ENCODE measurements at places on chromosomes 3 and 15.
A peak's percentile ranks its signal among the peaks of the same experiment; 100 is the strongest.

DNA sequence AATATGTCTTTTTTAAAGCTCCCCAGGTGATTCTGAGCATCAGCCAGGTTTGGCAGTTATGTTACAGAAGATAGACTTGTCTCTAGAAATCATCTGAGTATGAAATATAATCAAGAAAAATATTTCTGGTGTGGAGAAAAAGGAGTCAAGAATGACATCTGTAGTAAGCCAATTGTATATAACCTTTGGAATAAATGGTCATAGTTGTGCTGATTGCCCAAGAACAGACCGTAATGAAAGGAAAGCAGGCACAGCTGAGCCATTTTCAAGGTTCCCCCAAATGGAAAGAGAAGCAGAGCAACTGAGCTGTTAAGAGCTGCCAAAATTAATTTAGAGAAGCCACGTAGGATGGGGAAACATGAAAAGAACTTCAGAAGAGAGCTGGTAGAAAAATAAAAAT, 26.6 kb downstream of the GOLM2 start:
- no peak for ATAC-seq
- no peaks in the 10 kb centered on the region for H3K27me3 ChIP-seq
- H3K36me3 ChIP-seq = no peaks in the 10 kb centered on the region
- no peak overlapping the region for H3K4me3 ChIP-seq
- H3K27ac ChIP-seq = no peak overlapping the region

GRCh38 chr3:188749010-188749617, 422.7 kb upstream of the TPRG1 start:
- H3K27me3 ChIP-seq = no peaks in the 10 kb centered on the region
- peaks cover 37% of the 10 kb centered on the region for H3K4me1 ChIP-seq
- H3K4me3 ChIP-seq = no peak overlapping the region
- no peak for ATAC-seq

DNA sequence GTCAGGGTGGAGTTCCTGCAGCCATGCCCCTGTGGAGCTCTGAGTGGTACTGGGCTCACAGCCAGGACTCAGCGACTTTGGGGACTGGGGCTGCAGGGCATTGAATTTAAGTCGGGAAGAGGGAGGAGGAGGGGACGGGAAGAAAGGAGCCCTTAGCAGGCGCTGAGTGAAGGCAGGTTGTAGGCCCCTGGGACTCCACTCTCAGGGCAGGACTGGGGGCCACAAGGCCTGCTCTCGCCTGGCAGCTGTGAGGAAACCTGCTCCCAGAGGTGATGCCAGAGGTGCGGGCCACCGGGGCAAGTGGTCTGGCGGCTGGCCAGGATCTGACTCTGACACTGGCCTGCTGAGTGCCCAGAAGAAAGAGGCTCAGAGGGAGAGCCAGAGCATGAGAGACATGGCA, 73.5 kb downstream of the EPHB3 start:
- no peak overlapping the region for H3K4me3 ChIP-seq
- no peaks in the 10 kb centered on the region for H3K36me3 ChIP-seq
- no peak for ATAC-seq
- peaks cover 25% of the 10 kb centered on the region for H3K27me3 ChIP-seq

DNA sequence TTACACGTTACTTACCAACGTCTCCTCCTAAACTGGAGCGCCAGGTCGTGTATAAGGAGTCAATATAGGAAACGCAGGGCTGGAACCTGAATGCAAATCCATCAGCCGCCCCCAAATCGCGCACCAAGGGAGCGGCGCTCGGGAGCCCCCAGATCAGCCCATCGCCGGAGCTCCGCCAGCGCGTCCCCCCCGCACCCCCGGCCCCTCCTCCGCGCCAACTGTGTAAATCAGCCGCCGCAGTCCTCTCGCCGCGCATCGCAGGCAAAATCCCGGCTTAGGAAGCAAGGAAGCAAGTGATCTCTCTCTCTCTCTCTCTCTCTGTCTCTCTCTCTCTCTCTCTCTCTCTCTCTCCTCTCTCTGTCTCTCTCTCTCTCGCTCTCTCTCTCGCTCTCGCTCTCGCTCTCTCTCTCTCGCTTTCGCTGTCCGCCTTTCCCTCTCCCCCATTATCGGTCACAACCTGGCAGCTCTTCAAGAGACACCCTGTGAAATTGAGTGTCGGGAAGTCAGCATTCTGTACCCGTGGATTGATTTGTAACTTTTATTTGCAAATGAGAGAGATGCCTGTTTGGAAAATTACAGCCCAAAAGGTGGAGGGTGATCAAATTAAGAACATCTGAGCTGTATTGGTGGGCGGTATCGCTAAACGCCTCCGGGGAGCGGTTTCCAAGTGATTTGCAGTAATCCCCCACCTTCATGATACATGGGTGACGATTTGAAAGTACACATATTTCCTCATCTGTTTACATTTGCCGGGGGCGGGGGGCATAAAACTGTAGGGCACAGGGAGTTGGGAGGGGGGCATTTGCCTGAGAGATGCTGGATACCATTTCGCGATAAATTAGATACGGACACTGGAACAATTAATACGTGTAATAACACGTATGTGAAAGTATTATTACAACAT, 645 bp upstream of the SLITRK3 start:
- peak overlapping the region; percentile 66 for H3K4me3 ChIP-seq
- peak overlapping the region; percentile 89 for H3K27ac ChIP-seq
- H3K36me3 ChIP-seq = no peaks in the 10 kb centered on the region

GRCh38 chr3:158100681-158101080, 5.5 kb downstream of the SHOX2 start:
- ATAC-seq = no peak
- no peak overlapping the region for H3K27ac ChIP-seq
- H3K36me3 ChIP-seq = no peaks in the 10 kb centered on the region
- H3K4me3 ChIP-seq = no peak overlapping the region
- peaks cover 21% of the 10 kb centered on the region for H3K4me1 ChIP-seq
- H3K27me3 ChIP-seq = peaks cover 100% of the 10 kb centered on the region

GRCh38 chr3:131738095-131738494, 235.3 kb upstream of the MRPL3 start:
- ATAC-seq = no peak
- H3K27me3 ChIP-seq = no peaks in the 10 kb centered on the region
- no peak overlapping the region for H3K4me3 ChIP-seq
- H3K27ac ChIP-seq = no peak overlapping the region
- H3K4me1 ChIP-seq = no peaks in the 10 kb centered on the region

GRCh38 chr3:21544076-21544462, 206.9 kb downstream of the ZNF385D start:
- no peaks in the 10 kb centered on the region for H3K36me3 ChIP-seq
- no peaks in the 10 kb centered on the region for H3K27me3 ChIP-seq
- ATAC-seq = no peak
- no peak overlapping the region for H3K27ac ChIP-seq

DNA sequence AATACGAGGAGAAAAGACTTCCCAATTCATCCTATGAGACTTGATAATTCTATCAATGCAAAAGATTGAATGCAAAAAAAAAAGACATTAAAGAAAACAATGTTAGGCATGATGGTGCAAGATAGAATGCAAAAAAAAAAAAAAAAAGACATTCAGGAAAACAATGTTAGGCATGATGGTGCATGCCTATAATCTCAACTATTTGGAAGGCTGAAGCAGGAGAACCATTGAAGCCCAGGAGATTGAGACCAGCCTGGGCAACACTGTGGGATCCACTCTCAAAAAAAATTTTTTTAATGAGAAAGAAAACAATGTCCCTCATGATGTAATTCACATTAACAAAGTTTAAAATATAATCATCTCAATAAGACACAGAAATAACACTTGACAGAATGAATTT, 75.9 kb downstream of the MYO9A start:
- no peaks in the 10 kb centered on the region for H3K27me3 ChIP-seq
- H3K4me3 ChIP-seq = no peak overlapping the region
- H3K36me3 ChIP-seq = no peaks in the 10 kb centered on the region
- no peak for ATAC-seq

- H3K4me1 ChIP-seq = no peaks in the 10 kb centered on the region
- H3K27me3 ChIP-seq = no peaks in the 10 kb centered on the region
- no peak for ATAC-seq
- H3K4me3 ChIP-seq = no peak overlapping the region
- H3K27ac ChIP-seq = no peak overlapping the region
Observed at GRCh38 chr3:159174715-159175692, 373.1 kb downstream of the MFSD1 start.

DNA sequence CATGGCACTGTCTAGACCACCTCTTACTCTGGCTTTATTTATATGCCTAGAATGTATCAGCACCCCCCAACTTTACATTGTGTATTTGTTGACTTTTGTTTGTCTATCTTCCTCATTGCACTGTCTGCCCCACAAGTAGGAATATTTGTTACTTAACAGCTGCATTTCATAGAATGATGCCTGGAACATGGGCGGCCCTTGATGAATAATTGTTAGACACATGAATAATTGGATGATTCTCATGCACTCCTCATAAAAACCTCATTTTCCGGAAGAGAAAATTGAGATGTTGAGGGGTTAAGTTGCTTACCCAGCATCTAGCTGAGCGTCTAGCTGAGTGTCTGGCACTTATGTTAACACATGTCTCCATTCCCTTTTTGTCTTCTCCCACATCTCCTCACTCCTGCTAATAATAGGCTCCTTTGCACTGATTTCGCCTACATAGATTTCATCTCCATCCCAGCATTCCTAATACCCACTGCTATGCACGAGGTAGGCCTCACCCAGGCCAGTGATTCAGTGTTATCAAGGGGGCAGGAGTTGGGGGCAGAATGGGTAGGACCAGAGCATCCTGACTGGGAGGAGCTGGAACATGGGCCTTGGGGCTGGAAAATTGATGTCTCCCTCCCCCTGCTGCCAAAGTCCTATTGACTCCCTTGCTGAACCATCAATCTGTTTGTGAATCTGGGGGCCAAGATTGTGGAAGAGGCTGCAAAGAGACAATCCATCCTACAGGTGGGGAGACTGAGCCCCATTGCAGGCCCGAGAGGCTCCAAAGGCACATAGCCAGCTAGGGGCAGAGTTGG, 7.8 kb upstream of the WNT7A start:
- H3K4me3 ChIP-seq = no peak overlapping the region
- H3K36me3 ChIP-seq = no peaks in the 10 kb centered on the region
- no peak overlapping the region for H3K27ac ChIP-seq
- no peak for ATAC-seq
- H3K27me3 ChIP-seq = peaks cover 40% of the 10 kb centered on the region

GRCh38 chr3:138434875-138435772, 708 bp downstream of the ESYT3 start:
- no peak overlapping the region for H3K27ac ChIP-seq
- peak overlapping the region; percentile 59 for H3K4me3 ChIP-seq
- ATAC-seq = peak; percentile 13
- H3K27me3 ChIP-seq = peaks cover 61% of the 10 kb centered on the region
- no peaks in the 10 kb centered on the region for H3K36me3 ChIP-seq
- H3K4me1 ChIP-seq = no peaks in the 10 kb centered on the region

DNA sequence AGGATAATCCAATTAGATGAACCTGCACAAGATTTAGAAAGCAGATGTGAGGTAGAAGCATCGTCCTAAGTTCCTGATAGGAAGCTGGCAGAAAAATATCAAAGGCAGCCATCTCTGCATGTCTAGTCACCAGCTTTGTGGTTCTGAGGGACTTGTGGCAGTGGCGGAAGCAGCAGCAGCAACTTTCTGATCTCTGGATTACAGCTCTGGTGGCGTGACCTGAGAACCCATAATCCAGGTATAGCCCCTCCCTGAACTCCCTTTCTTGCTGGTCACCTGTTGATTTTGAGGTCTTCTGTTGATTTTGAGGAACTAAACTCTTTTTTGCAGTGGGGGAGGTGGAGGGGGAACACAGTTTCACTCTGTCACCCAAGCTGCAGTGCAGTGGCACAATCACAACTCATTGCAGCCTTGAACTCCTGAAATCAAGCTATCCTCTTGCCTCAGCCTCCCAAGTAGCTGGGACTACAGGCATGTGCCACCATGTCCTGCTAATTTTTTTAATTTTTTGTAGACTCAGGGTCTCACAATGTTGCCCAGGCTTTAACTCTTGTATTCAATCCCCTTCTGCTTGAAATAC, 7.9 kb downstream of the FSIP1 start:
- H3K27ac ChIP-seq = no peak overlapping the region
- H3K4me1 ChIP-seq = peaks cover 10% of the 10 kb centered on the region
- H3K4me3 ChIP-seq = no peak overlapping the region
- H3K27me3 ChIP-seq = no peaks in the 10 kb centered on the region

GRCh38 chr3:73207946-73208440, 146.5 kb downstream of the EBLN2 start:
- H3K4me1 ChIP-seq = no peaks in the 10 kb centered on the region
- no peak for ATAC-seq
- H3K27ac ChIP-seq = no peak overlapping the region

GRCh38 chr15:40310001-40310959, 2.5 kb upstream of the PLCB2 start:
- H3K36me3 ChIP-seq = no peaks in the 10 kb centered on the region
- H3K27me3 ChIP-seq = no peaks in the 10 kb centered on the region
- peaks cover 10% of the 10 kb centered on the region for H3K4me1 ChIP-seq

- no peak overlapping the region for H3K4me3 ChIP-seq
- H3K27me3 ChIP-seq = no peaks in the 10 kb centered on the region
- H3K27ac ChIP-seq = peak overlapping the region; percentile 83
- no peaks in the 10 kb centered on the region for H3K36me3 ChIP-seq
Observed at GRCh38 chr15:85625166-85625830, 169.4 kb downstream of the KLHL25 start.
